COLO829 (cell line): ENCODE measurements at places on chromosomes 12 and 14.

- no peak for DNase-seq
These were observed 839.1 kb upstream of the FOXG1 start for GRCh38 chr14:27927519-27927918.

DNA sequence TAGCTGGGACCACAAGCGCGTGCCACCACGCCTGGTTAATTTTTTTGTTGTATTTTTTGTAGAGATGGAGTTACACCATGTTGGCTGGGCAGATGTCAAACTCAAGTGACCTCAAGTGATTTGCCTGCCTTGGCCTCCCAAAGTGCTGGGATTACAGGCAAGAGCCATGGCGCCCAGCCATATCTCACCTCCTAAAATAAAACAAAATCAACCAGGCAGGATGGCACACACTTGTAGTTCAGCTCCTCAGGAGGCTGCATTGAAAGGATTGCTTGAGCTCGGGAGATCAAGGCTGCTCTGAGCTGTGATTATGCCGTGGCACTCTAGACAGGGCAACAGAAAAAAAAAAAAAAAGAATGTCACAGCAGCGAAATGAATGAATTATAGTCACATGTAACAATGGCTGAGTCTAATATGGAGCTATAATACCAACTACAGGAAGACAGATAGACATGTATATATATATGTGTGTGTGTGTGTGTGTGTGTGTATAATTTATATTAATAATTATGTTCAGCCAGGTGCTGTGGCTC lies 19.3 kb upstream of the TMEM120B start:
- no peak for DNase-seq

DNA sequence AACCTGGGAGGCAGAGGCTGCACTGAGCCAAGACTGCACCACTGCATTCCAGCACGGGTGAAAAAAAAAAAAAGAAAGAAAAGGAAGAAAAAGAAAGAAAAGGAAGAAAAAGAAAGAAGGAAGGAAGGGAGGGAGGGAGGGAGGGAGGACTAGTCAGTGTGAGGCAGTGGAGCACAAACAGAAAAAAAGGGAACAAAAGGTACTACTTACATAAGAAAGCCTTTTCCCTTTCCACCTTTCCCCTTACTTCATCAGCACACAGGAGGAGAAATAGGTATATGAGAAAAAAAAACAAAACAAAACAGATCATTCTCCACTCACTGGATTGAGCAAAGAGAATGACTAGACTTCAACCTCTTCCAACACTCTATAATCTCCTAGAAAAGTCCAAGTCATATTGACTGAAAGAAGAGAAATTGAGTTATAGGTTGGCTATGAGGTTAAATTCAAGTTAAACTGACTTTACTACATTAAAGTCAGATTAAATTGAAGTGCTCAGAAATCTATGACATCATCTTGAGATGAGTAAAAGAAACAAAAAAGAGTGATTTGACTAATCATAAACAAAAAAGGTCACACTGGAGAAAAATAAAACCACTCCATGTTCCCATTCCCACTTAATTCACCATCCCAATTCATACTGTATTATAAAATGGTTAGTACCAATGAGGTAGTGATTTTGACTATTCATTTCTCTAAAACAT lies 43.6 kb downstream of the NOVA1 start:
- DNase-seq, result no peak

DNA sequence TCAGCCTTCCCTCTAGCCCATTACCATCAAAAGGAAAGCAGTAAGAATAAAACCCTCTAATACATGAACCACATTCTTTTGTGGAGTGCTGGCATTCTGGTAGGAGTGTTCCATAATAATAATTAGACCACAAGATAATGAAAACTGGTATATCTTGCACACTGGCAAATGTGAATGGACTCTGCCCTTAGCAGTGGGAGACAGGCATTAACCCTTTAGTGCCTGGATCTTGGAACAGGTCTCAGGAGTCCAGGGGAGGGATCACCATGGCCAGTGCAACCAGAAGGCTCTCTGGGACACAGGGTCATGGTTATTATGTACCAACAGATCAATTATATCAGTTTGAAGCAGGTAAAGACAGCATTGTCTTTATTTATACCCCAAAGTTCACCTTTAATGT lies 387.5 kb upstream of the TMPO start:
- DNase-seq, result no peak

DNA sequence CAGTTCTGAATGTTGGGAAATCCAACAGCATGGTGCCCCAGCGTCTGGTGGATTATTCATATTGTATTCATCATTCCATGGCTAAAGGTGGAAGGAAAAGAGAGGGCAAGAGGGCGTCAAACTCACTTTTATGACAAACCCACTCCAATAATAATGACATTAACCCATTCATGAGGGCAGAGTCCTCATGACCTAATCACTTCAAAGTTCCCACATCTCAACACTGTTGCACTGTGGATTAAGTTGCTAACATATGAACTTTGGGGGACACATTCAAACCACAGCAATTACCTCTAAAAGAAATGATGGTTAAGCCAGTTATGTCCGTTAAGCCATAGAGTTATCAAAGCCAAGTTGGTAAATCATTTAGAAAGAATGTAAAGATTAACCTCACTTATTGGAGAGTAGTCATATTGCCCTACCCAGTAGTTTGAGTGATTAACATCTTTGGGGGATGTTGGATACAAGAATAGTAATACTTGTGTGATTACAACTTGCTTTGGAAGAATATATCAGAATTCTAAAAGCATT lies 212.4 kb upstream of the FLRT2 start:
- DNase-seq, result no peak

DNA sequence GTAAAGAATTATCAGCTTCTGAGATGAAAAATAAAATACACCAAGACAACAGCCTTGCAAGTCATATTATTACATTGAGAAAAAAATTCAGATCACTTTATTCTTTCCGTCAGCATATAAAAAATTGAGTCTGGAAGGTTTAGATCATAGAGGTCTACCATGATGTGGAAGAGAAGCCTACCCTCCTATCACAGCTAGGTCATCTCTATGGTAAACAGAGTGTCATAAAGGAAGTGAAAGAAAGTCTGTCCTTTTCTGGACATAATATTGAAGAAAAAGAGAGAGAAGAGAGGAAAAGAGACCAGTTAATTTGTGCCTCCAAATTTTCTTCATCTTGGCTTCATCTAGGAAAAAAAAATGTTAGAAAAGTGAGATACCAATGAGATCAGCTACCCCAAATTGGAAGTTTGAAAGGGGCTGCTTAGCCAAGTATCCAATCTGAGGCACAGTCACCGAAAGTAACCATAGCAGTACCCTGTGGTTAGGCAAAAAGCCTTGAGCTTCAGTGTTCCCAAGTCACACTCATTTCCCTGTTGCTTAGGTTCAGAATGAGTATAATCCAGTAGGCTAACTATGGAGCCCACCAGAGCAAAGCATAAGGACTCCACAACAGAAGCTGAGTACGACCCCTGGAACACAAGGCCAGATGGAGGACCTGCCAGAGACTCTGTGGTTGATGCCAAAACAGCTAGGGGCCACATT lies 38.1 kb downstream of the DUSP6 start:
- no peak for DNase-seq

DNA sequence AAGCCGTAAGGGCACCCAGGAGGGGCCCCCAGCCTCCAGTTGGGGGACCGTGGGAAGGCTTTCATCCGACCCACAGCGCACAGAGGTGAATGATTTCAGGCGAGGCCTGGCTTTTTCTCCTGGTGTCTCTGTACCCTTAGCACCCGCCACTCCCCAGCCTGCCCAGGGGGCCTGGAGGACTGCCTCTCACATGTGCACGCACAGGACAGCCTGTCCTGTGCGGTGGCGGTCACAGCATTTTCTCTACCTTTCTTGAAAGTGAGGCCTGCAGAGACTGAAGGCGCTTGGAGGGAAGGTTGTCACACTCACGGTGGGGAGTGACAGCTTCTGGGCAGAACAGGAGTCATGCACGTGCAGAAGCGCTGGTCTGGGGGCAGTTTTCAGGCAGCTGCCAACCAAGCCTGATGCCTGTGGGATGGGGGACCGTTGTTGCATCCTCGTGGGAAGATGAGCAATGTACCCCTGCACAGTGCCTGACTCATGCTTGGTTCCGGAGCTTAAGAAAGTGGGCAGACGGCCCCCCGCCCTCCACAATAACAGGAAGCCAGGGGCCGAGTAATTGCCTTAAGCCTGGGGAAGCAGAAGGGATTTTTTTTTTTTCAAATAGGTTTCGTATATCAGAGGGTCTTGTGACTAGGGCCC lies 148.1 kb downstream of the TSPAN9 start:
- no peak for DNase-seq

DNA sequence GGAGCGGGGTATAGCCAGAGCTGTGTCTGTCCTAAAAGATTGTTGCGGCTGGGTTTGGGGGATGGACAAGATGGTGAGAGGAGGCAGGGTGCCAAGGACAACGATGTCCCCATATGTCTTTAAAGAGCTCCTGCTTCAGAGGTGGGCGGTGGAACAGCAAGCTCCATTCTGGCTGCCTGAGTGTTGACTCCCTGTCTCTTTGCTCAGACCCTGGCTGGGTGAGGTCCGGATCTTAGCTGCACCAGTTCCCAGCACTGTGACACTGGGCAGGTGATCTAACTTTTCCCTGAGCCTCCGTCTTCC lies 8.3 kb upstream of the WSCD2 start:
- DNase-seq, result no peak
